ENCODE measurements at places on chromosomes 7 and 10. TPM values are rescaled to one million over a fixed set of nuclear protein-coding genes. Genes with fewer than 3 reads are reported as not detected.

PBLD gene
- total RNA-seq, result 1.1 TPM

CARD11 gene
- 3.2 TPM for total RNA-seq

ZNF804B gene
- total RNA-seq, result not detected

ARHGEF35 gene
- total RNA-seq, result 12.5 TPM

ABCB1 gene
- 0.64 TPM for total RNA-seq

EBF3 gene
- not detected for total RNA-seq

PLXNA4 gene
- total RNA-seq, result not detected

All from tracheal epithelial cell (primary cell).